Stimulated activated CD4-positive, alpha-beta T cell treated with anti-CD3 and anti-CD28 coated beads, Interleukin-15, amount 100 ng/mL, for 24 hours (primary cell): ENCODE measurements at places on chromosomes 6 and 20.

DNA sequence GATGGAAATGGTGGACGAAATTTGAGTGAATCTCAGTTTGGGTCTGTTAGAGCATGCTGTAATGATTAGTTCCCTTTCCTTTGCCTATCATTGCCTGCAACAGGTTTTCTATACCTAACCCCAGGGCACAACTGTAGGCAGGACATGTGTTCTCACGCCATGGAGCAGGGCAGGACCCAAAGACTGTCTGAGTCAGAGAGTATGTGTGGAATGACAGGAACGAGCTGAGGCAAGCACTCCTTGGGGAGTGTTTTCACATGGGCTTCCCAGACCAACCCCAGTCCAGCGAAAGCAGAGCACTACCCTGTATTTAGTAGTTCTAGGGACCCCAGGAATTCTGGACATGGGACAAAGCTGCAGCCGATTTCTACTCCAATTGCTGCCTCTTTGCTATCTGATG lies 234.2 kb downstream of the HACE1 start:
- no peak for DNase-seq

DNA sequence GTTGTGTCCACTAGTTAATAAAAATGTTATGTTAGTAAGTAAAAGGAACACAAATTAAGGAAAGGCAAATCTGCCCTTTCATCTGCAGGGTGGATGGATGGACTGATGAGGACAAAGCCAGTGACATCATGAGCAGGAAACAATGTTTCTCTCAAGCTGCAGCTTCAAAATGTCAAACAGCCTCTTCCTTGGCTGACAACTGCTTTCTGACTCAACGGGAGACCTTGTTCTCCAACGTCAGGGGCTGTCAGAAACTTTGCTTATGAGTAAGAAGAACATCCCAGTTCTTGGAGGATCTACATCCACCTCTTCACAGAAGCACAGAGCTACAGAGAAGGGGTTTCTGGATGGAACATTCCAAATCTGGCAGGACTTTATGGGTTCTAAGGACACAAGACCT lies 6.0 kb downstream of the CST2 start:
- DNase-seq, result no peak

- no peak for DNase-seq
These were observed 187.5 kb upstream of the FKBP1C start for GRCh38 chr6:63023726-63024125.

- no peak for DNase-seq
These were observed at the start of gene HLA-DQA2 for GRCh38 chr6:32741031-32741960. TSS of gene HLA-DQA2 (plus strand) at chr6:32741391. CDS start at chr6:32741444, 53 bp downstream.

GRCh38 chr20:9279918-9280401 lies 211.1 kb downstream of the PLCB4 start:
- DNase-seq, result no peak

DNA sequence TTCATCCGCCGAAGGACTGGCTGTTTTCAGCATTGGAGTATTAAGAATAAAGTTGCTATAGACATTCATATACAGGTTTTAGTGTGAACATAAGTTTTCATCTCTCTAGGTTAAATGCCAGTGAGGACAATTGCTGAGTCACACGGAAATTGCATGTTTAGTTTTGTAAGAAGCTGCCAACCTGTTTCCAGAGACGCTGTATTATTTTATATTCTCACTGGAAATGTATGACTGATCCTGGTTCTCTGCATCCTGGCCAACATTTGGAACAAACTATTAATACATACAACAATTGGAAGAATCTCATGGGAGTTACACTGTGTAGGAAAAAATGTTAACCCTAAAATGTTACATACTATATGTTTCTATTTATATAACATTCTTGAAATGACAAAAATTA lies 16.7 kb upstream of the TGM6 start:
- no peak for DNase-seq
